ENCODE measurements at places on chromosomes 6 and 20. TPM values are rescaled to one million over a fixed set of nuclear protein-coding genes. Genes with fewer than 3 reads are reported as not detected.

GRCh38 chr6:163820745-163821458 lies 406.4 kb downstream of the QKI start:
- no peak for DNase-seq

- DNase-seq, result no peak
Observed at GRCh38 chr20:11672959-11673358, 244.7 kb upstream of the BTBD3 start.

GRM4 gene
- total RNA-seq, result not detected

- no peak for DNase-seq
Observed at GRCh38 chr20:57478176-57478575, 46.8 kb downstream of the CTCFL start.

MRAP2 gene
- 7.3 TPM for total RNA-seq

GRCh38 chr20:57993716-57994431 lies 234.6 kb downstream of the ANKRD60 start:
- no peak for DNase-seq

C6orf141 gene
- 10.4 TPM for total RNA-seq

DNA sequence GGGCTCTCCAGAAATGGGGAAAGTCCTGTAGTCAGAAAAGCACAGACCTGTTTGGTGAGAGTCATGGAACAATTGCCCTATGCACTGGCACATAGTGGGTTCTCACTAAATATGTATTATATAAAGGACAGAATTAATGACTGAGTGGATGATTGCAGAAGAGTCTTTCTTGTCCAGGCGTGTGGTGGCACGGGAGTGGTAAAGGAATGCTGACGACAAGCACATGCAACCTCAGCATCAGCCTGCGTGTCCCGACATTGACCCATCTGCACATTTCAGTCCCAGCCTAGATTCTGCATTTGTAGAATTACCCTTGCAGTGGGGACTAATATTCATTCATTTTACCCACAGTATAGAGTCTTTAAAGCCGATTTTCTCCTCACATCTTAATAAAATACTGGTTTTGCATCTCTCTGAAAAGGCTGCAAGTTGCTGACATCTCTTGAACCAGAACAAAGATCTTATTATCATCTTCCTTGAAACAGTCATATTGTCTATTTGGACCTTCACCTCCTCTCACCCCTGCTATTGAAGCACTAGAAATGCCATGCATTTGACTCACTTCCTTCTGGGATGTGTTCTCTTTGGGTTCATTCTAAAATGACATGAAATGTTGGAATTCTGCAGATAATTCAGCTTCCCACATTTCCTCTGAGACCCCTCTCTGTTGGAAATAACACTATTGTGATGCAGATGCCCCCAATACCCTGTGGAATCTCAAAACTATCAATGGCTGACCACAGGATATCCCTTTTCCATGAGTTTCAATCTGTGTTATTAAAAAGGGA lies 883.6 kb upstream of the FLRT3 start:
- no peak for DNase-seq

F13A1 gene
- 49.4 TPM for total RNA-seq

TINAG gene
- 45.2 TPM for total RNA-seq

CD93 gene
- 5.3 TPM for total RNA-seq

RUNX2 gene
- 2.6 TPM for total RNA-seq

- DNase-seq, result no peak
Observed at GRCh38 chr6:254016-254415, 38.3 kb upstream of the DUSP22 start.

ULBP2 gene
- total RNA-seq, result 0.47 TPM

ACSS1 gene
- 29.0 TPM for total RNA-seq

DNA sequence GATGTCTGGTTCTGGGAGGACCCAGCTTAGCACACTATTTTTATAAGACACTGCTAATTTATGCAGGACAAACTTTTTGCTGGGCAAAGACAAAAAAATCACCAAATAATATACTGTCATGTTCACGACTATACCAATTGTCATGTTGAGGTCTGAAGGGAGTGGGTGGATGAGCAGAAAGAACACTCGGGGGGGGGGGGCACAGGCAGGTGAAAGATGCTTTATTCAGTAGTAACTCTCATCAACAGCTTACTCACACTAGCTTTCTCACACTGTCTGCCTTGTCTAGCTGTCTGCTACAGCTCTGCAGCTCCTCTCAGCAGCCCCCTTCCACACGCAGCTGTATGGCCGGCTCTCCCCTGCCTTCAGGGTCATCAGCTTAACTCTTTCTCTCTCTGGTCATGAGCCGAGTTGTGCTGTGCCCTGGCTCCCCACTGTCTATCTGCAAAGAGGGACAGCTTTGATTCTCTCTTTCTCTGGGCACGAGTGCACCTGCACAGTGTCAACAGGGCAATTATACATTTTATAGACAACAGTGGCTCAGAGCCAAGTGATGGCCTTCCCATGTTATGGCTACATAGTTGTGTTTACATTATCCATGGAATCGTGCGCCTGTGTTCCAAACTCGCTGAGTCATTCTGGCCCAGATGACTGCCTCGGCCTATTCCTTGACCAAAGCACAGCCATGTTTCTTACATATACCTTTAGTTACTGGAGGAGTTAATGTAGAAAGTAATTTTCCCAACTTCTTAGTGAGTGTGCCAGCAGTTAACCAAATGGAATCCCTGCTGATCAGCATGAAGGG lies 187.7 kb upstream of the PRSS16 start:
- DNase-seq, result peak; percentile 61

OLIG3 gene
- total RNA-seq, result not detected

PTK6 gene
- total RNA-seq, result 91.1 TPM

DEFB124 gene
- total RNA-seq, result not detected

DNA sequence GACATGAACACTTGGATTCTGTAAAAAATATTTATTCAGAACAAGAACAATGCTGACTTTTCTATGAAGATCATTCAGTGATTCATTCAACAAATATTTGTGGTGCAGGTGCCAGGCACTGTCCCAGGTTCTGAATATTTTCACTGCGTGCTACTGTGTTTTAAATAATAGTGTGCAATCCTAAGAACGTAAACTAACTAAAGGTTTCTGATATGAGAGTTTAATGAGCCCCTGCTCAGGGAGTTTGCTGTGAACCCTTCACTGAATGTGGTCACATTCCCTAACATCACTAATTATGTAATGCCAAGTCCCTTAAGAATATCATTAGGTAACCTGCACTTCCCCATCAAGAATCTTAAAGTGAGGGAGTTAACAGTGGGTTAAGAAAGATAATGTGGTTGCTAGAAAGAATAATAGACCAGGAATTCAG lies 1.7 kb upstream of the TMEM170B start:
- peak; percentile 29 for DNase-seq

DNA sequence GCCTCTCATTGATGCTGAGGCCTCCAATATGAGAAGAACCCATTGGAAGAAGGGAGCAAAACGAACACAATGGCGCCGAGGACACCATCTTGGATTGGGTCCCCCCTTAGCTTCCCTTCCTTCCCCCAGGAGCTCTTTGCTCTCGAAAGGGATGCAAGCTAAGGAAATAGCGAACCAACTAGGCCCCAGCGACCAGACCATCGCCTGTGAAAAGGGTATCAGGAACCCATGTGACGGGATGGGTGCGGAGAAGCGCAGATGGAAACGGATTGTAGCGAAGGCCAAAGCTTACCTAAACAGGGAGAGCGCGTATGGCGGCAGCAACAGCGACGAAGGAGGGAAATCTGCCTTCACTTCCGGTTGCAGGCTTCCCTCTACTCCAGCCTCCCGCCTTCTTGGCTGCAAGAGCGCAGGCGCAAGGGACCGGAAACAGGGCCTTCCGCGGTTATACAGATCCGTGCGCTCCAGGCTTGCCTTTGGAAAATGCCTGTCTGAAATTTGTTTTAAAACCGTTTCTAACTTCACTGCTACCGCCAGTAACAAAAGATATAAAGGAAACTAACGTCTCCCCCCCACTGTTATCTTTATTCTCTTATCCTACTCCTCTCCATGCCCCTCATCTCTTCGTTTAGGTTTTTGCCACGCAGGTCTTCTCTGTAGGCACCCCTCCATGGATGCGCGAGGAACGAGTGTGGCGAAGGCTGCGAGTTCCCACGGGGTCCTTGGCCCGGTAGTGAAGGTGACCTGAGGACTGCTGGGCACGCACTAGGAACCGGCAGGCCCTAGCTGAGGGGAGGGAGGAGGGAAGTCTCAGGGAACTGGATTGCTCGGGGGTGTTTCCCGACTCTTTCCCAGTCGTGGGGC lies at the start of gene DDX39B:
Gene DDX39B, minus strand, starts transcription at position 346 of the 864 bp plus-strand sequence. CDS start 1,471 bp downstream, outside the sequence.
- peak; percentile 96 for DNase-seq

- no peak for DNase-seq
Observed at GRCh38 chr20:56187534-56188165, 60.9 kb upstream of the MC3R start.
